ENCODE measurements at places on chromosomes 13 and 19.

DNA sequence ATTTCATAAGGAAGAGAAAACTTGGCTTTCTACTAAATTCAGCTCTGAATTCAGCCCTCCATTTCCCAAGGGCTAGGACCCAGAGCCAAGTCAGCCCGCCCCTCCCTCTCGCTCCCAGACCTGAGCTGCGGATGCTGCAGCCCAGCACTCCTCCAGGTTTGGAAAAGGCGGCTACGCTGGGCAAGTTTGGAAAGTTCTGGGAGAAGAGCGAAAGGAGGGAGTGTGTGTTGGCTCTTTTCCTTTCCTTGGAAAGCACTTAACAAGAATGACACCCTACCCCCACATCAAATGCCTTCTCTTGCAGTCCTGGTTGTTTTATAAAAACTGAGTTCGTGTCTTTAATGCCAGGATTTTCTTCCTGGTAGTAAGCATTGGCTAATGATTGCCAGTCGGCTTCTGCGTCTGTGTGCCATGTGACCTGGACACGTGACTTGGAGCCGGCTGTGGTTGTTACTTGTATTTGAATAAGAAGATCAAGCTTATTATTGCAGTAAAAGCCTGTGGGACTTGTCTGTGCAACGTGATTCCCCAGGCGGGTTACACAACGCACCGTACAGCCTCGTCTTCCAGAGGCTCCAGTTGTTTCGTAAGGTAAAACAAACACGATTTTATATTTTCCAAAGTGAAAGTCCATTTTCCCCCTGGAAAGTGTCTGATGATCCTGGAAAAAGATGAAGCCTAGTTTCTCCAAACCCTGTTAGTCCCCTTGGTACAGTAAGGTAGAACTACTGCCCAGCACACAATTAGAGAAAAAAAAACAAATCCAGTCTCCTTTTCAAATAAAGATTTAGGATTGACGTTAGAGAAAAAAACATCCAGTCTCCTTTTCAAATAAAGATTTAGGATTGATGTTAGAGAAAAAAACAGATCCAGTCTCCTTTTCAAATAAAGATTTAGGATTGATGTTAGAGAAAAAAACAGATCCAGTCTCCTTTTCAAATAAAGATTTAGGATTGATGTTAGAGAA lies 26.8 kb upstream of the UBE2L5 start:
- peak; percentile 70 for DNase-seq

DNA sequence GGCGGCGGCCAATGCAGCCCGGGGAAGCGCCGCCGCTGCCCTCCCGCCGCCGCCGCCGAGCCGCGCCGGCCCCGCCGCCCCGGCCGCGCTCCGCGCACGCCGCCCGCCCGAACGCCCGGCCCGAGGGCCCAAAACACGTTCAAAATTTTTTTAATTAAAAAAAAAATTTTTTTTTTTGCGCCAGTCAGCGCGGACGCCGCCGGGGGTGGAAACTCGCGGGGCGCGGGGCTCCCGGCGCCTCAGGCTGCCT lies 468 bp downstream of the HMGB1 start:
- DNase-seq: no peak

GRCh38 chr13:27170221-27170515 lies 1.4 kb downstream of the USP12 start:
- DNase-seq: no peak

- DNase-seq: no peak
Observed at GRCh38 chr13:50012396-50013169, 2.7 kb upstream of the KCNRG start.

- DNase-seq: no peak
Observed at GRCh38 chr13:110512198-110512740, 49.3 kb downstream of the RAB20 start.

Data from NCI-H345 (cell line).